ENCODE measurements at places on chromosomes 2 and 18. TPM values are rescaled to one million over a fixed set of nuclear protein-coding genes. Genes with fewer than 3 reads are reported as not detected.

Gene MARCO
- not detected for total RNA-seq

Gene TFCP2L1
- not detected for total RNA-seq

Gene RPE
- 110 TPM for total RNA-seq

Gene GTF2A1L
- total RNA-seq: 0.87 TPM

Gene NFATC1
- total RNA-seq: 1.9 TPM

Gene COLEC11
- total RNA-seq: not detected

Gene PLEKHH2
- total RNA-seq: 5.7 TPM

Gene FHL2
- 52.7 TPM for total RNA-seq

Gene MARS2
- total RNA-seq: 1.3 TPM

Gene IL1R1
- total RNA-seq: 105 TPM

Gene GCA
- total RNA-seq: 7.6 TPM

Gene PRSS56
- not detected for total RNA-seq

Gene MERTK
- 0.29 TPM for total RNA-seq

Gene ARHGAP25
- 0.66 TPM for total RNA-seq

Gene SP140L
- total RNA-seq: 9.6 TPM

Gene IL37
- total RNA-seq: not detected

All from smooth muscle cell of trachea (primary cell).